ENCODE measurements at places on chromosomes 4 and X.

GRCh38 chrX:64842492-64842891, 133.8 kb downstream of the ZC4H2 start:
- no peak for DNase-seq

DNA sequence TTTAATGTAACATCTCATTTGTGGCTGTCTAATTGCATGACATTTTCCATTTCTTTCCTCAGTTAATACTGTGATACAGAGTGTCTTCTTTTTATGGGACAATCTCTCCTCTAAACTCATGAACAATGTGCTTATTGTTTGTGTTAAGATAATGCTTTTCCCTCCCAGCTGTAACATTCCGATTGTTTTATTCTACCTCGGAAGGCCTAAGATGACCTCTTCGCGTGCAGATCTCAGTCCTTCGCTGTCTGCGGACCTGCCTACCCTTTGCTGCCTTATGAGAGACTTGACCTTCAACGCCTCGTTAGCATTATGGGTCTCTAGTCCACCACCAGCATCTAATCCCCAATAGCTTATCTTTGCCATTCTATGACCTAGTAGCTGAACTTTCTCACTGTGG, 29.8 kb upstream of the ZFP42 start:
- DNase-seq = no peak

DNA sequence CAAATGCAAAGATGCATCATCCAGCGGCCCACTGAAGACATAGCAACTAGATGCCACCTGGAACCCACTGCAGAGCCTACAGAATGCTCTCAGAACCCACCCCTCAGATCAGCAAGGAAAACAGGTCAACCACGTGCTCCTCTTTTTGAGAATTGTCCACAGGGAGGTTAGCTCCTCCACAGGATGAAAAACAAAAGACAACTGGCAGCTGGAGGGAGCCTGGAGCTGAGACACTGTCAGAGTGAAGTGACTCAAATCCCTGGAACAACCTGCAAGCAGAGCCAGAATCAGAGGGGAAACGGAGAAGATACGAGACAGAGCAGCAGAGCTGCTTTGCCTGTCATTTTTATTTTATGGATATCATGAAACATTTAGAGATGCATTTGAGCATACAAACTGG, 277.6 kb downstream of the GASK1B start:
- DNase-seq = no peak

DNA sequence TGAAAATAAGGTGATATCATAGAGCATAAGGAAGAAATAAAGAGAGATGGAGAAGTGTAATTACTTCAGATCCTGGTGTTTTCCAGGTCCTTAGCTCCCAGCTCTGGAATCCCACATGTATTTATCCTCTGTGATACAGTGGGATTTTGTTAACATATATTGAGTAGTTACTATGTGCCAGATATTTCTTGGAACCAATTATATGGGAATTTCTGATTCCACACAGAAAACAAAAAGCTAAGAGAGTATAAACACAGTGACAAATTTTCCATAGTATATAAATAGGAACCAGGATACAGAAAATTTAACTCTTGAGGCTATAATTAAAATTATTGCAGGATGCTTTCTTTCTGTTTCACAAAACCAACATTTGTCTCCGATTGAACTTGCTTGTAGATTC, 1067.5 kb downstream of the PCDH7 start:
- DNase-seq = no peak

Measured in AG04450 (cell line).